ENCODE measurements at places on chromosomes 5 and 9.

GRCh38 chr5:145407300-145408047 is 427.7 kb downstream of the PRELID2 start:
- DNase-seq: no peak

GRCh38 chr9:34170237-34170991 is 8.4 kb upstream of the UBAP1 start:
- DNase-seq: no peak

DNA sequence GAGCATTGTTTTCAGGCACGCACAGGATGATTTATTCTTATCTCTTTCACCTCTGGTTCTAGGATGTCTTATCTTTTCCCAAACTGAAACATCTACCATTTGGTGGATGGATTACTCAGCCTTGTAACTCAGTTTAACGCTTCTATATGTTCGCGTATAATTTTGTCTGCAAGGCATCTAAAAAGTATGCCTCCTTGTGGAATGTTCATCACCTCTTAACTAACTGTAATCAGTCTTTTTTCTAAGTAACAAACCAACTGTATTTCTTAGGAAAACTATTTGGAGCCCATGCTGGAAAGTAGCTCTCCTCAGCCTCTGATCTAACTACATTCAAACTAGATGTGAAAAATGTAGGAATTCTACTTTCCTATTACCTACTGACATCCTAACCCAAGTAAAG is 11.5 kb upstream of the F2RL2 start:
- DNase-seq: no peak

GRCh38 chr5:164748861-164749260 is 1243.4 kb downstream of the MAT2B start:
- DNase-seq: no peak

DNA sequence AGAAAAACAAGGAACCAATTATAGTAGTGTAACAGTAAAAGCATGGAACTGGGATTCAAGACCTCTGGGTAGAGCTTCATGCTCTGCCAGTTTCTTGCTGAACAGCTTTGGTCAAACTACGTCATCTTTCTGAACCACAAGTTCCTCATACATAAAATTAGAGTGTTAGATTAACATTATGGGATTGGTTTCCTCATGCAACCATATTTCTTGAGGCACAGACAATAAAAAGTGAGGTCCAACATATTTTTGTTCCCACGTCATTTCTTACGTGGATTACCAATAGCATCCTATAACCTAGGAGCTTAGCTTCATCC is 354.8 kb downstream of the TMEM232 start:
- DNase-seq: no peak

- no peak for DNase-seq
Measured at GRCh38 chr5:74130155-74130897, 504.3 kb downstream of the ARHGEF28 start.

DNA sequence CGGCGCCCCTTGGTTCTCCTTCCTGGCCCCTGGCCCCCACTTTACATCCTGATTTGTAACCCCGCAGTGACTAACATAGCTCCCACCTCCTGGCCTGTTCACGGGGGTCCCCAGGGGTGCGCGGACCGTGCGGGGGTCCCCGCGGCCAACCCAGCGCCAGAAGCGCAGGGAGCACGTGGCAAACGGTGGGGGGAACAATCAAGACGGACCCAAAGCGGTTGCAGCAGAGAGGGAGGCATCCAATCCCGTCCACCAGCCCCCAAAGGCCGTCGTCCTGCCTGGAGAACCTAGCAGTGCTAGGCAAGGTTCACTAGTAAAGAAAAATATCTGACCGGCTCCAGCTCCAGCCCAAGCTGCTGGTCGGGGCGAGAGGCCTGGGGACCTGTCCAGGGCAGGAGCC is 201.5 kb downstream of the AUH start:
- DNase-seq: no peak

Data from activated naive CD4-positive, alpha-beta T cell treated with anti-CD3 and anti-CD28 coated beads, Interleukin-2, amount 50 U/mL, for 72 hours (primary cell).